HCEC 1CT (cell line): ENCODE measurements at places on chromosomes 6 and 20.

- no peak for DNase-seq
These were observed 301.9 kb downstream of the UTRN start for GRCh38 chr6:144586986-144587385.

DNA sequence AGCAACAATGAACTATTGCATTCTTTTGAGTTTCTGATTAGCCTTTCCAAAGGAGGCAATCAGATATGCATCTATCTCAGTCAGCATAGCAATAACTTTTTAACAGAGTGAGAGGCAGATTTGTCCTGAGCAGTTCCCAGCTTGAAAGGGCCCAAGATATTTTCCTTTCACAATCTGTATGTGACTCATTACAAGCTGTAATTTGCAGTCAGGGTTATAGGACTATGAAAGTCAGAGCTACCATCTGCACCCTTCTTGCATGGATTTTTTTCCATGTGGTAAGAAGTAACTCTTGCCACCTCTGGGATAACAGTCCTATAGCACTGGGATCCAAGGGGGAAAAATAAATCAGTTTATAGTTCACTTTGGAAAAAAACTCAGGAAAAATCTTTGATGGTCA, 318.2 kb upstream of the RGS17 start:
- DNase-seq: peak; percentile 51

DNA sequence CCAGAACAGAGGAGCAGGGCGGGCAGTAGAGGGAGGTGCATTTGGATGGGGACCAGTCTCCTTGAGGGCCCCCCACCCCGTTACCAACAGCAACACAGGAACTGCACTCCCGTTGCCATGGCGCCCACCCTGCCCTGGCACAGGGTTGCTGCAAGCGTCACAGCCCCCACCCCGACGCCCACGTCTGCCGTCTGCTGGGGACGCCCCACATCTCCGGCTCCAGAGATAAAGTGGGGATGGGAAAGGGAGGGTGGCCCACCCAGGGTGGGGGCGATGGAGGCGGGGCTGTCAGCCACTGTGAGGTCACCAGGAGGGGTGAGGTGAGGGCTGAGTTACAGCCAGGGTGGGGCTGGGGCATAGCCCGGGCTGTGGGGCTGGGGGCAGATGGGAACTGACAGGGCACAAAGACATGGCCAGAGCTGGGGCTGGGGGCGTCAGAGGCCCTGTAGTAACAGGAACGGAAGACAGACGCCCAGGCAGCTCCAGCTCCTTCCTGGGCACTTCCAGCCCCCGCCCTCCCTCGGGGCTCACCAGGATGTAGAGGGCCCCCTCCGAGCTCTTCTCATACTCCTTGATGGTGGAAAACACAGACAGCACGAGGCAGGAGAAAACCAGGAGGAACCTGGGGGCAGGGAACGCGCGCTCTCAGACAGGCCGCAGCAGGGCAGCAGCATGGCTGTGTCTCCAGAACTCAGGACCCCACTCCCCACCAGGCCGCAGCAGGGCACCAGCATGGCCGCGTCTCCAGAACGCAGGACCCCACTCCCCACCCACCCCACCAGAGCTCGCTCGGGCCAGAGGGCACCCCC, 26.0 kb downstream of the KCNQ2 start:
- DNase-seq: no peak

DNA sequence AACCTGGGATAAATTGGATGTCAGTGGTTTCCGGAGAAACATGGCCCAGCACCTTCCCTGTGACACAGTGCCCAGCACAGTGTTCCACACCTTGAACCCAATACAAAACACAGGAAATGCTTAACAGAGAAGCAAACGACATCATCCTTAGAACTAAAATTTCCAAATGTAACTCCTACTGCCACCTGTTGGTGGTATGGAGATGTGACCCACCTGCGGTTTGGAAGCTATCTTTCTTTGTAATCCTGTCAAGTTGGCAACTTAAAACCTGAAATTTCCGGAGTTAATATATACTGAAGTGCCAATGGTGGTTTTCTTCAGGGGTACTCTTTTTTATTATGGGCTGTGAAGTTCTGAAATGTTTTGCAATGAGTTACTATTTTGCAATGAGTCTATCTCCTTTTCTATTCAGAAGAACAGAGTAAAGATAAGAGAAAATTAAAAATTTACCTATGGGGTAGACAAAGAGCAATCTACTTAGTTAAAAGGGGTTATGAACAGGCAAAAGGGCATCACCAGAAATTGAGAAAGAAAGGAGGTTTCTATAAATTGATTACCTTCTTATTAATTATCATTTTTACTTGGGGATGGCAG, 658.8 kb downstream of the PTPRT start:
- no peak for DNase-seq

- DNase-seq: peak; percentile 57
These were observed 1.8 kb upstream of the PHACTR2 start for GRCh38 chr6:143675946-143676345.

DNA sequence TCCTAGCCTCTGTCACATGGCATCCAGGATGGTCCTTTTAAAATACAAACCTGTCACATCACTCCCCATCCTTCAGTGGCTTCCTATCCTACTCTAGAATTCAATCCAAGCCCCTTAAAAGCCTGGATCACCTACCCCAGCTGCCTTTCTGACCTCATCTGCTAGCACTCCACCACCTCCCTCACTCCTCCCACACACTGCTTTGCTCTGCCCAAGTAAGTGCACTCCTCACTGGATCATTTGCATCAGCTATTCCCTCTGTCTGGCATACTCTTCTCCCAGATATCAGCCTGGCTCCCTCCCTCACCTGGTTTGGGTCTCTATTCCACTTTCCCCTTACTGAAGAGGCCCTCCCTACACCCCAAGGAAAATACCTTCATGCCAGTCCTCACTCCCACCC, 10.5 kb downstream of the C6orf136 start:
- DNase-seq: no peak

DNA sequence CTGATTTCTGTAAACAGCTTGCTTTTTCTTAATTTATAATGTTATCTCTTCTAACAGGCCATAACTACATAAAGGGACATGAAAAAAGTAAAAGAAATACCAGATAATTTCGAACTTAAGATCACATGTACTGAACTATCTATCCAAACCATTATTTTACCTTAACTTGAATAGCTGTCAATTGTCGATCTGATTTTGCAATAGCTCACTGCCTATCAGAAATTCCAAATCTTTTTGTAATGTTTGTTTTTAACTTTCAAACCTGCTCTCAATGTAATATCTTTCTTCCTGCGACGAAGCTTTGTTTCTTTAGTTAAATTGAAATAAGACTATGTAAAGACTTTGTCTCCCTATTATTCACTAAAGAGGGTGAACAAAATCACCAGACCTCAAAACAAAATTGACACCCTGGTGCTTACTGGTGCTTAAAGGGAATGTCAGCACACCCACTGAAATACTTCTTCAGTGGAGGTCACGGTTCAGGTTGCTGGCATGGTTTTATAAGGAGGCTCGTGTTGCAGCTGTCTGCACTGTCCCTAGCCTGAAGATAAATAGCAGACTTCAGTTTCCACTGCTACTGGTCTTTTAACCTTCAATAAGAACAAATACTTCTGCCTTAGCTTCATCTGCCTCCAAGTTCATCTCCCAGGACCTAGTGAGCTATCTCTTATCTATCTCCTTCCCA, 117.5 kb upstream of the QKI start:
- DNase-seq: no peak

DNA sequence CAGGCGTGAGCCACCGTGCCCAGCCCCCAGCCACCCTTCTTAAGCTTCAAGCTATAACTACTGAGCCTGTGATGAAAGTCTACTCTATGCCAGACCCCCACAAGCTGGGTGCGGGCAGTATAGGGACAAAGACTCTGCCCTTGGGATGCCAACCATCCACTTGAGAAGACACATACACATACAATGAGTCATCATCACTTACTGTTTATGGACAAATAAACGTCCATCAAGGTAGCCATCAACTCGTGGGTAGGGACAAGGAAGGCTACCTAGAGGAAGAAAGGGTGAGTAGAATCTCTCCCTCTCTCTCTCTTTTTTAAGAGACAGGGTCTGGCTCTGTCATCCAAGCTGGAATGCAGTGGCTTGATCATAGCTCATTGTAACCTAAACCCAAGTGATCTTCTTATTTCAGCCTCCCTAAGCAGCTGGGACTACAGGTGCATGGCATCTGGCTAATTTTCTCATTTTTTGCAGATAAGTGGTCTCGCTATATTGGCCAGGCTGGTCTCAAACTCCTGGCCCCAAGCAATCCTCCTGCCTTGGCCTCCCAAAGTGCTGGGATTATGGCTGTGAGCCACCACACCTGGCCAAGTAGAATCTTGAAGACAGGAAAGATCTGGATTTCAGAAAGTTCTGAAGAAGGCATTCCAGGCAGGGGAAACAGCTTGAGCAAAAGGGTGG, 2.6 kb upstream of the TP53INP2 start:
- no peak for DNase-seq

DNA sequence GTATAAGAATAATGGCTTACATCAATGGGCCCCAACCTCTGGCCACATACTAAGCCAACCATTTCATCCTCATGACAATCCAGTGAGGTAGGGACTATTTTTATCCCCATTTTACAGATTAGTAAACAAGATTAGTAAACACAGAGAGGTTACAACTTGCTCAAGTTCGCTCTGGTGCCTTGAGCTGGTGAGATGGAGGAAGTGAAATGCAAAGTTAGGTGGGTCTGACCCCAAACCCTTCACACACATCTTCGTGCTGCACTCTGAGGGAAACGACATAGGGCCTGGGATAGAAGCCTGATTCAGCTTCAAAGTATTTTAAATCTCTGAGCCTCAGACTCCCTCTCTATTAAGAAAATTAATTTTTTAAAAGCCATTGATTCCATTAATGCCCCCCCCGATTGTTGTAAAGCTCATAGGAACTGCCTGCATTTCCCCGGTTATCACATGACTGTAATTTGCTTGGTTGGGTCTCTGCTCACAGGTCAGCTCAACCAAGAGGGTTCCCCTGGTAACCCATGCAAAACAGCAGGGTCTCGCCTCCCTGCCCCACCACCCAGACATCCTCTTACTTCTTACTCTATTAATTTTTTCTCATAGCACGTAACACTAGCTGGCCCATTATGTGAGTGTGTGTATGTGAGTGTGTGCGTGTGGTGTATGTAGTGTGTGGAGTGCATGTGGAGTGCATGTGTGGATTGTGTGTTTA, 221.2 kb downstream of the MAFB start:
- DNase-seq: no peak

- no peak for DNase-seq
These were observed 539.7 kb downstream of the QKI start for GRCh38 chr6:163954088-163954775.

DNA sequence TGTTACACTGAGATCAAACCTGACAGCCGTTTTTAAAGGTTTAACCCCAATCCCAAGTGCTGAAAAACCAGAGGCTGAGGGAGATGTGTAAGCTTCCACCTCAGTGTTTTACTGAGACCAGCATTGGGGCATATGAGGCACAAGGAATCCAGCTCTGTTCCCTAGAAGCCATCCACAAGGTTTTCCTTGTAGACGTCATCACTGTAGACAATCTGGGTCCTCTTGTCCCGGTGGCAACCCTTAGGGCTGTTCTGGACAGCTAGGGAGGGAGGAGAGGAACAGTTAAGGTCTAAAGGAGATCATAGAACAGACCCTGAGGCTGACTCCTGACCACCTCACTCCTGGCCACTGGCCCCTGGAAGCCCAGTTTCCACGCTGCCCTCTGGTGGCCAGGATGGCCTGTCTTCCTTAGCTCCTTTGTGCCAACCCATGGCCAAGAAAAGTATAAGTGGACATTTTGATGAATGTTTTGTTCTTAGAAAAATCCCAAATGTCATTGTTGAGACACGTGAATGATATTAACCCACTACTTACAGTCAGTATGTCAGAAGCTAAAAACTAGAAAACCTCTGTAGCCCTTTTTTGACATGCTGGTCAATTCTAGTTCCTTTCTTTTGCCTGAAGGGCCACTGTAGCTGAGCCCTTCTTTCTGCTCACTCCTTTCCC, 6.4 kb downstream of the CFB start:
- peak; percentile 57 for DNase-seq

GRCh38 chr6:122734529-122735395, 44.8 kb upstream of the FABP7 start:
- DNase-seq: no peak

- DNase-seq: peak; percentile 55
These were observed 226.6 kb downstream of the HACE1 start for GRCh38 chr6:104633125-104633524.

DNA sequence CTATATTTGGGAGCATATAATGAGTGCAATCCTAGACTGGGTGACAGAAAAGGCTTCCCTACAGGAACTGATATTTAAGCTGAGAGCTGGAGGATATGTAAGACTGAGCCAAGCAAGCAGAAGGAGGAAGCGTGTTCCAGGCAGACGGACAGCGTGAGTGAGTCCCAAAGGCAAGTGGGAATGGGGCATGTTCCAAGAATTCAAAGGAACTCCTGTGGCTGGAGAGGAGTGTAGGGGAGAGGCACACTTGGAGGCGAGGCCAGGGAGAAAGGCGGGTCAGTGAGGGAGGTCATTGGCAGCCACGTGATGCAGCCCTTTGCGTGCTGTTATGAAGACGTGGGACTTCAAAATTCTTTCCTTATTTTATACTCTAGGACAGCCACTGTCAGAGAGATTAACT, 27.9 kb upstream of the SGK1 start:
- DNase-seq: no peak

DNA sequence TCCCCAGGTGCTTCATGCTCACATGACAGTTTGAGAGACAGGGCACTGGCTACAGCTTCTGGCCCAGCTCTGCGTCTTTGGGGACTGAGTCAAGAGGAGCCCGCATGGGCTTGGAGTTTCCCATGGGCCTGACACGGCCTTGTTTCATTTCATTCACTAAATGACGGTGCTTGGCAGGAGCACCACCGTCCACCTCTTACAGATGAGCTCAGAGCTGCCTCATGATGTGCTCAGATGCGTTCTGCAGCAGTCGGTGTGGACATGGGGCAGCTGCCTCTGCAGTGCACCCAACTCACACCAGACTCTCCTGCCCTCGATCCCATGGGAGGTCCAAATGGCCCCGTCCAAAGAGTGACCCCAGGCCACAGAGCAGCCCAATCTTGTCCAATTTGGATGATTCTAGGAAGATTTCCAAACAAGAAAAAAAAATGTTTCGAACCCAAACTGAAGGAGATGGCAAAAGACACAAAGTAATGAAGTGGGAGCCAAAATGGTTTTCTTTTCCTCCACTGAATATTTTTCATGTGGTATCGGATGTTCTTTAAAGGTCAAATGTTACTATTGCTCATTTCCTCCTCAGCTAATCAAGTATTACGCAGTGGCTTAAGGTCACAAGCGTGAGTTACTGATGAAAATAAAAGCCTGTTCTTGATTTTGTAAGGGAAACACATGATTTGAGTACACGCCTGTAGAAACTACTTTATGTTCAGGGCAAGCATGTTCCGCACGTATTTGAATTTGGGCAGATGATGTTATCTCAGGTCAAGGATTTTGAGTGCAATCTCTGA, 524.2 kb downstream of the CDH26 start:
- no peak for DNase-seq

GRCh38 chr6:140459209-140459608, 1084.8 kb upstream of the CITED2 start:
- DNase-seq: no peak

DNA sequence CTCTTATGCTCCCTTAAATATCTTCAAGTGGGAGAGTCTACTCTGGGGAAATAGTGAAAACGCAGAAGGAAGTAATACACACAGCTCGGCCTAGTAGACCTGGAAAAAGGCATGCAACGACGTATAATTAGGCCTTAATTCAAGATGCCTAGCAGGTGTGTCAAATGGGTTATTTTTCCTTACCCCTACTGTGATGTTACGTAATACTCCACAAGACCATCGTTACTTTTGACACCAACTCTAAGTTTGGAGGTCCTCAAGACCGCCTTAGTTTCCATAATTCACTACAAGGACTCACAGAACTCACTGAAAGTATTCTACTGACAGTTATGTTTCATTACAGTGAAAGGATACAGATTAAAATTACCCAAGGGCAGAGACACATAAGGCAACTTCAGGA, 1024.3 kb upstream of the MAP3K7 start:
- no peak for DNase-seq

- peak; percentile 24 for DNase-seq
These were observed 77.5 kb downstream of the C6orf118 start for GRCh38 chr6:165231581-165232561.
